ENCODE measurements at places on chromosomes 16 and 17.

GRCh38 chr16:50133214-50133613 lies 19.9 kb upstream of the TENT4B start:
- DNase-seq: no peak

DNA sequence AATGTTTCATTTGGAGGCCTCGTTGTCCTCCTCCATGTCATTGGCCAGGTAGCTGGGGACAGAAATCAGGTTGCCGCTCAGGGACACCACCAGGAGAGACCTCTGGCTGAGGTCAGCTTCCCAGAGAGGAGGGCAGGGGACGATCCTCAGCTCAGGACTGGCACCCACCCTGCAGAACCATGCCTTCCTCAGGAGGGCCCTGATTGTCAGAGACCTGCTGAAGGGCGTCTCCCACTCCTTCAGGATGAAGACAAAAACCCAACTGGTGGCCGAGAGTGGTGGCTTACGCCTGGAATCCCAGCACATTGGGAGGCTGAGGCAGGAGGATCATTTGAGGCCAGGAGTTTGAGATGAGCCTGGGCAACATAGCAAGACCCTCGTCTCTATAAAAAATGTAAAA lies 19.5 kb downstream of the PRR11 start:
- DNase-seq: no peak

DNA sequence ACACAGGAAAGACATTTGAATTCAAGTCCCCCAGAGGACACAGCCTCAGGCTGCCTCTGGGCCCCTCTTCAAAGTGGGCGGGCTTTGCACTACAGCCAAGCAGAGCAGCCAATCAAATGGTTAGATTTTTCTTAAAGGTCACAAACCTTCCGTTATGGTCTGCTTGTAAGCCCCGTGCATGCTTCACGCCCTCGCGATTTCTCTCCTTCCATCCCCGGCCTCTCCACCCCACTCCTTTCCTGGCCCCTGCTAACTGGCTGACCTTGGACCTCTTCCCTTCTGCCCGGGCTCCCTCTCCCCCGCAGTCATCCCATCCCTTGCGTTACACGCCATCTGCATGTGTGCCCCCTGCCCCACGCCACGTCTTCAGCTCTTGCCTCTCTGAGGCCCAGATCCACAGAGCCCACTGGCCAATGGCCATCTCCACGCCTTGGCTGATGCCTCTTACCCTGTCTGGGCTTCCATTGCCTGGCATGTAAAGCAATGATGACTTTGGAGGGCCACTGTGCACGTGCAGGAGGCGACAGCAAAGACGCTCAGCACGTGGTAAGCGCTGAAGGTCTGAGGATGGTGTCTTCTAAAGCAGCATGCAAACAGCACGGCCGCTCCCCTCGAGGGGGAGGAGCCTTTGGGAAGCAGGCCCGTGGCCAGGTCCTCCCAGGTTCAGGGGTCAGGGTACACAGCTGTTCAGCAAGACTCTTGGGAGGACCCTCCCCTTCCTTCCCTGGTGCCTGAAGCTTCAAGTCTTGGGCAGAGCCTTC lies 86.8 kb downstream of the ZDHHC7 start:
- DNase-seq: no peak

DNA sequence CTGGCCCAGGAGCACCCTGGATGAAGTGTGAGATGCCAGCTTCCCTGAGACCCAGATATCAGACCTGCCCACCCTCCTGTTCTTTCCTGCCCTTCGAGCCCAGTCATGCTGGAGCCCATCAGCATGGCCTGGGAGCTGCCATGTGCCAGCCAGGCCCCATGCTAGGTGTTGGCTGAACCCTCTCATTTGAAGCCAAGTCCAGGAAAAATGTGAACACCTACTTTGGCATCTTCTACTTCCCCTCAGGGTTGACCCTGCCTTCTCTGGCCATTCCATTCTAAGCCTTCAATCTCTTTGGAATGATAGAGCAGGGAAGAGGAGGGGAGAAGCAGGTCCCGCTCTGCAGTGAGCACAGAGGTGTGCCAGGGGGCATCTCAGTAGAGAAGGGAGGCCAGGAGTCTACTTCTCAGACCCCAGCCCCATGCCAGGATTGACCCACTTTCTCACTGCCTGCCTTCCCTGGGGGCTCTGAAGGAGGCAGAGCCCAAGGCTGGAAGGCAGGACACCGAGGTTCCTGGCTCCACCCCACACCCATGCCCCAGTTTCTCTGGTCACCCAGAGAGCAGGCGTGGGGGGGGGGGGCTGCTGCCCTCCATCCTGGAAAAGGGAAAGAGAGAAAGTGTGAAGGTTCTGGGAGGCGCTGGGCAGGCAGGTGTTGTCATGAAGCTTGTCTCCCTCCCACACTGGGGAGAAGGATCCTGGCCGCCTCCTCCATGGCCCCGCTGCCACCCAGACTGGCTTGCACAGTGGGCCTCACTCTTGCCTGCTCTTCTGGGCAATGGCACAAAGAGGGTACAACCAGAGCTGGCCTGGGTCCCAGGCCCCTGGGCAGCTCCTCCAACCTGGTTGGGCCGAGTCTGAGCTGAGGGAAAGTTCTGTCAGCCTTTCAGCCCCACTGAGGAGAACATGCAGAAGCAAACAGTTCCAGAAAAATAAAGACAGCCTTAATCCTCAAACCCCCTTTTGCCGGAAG lies 9.3 kb downstream of the HDAC5 start:
- DNase-seq: no peak

DNA sequence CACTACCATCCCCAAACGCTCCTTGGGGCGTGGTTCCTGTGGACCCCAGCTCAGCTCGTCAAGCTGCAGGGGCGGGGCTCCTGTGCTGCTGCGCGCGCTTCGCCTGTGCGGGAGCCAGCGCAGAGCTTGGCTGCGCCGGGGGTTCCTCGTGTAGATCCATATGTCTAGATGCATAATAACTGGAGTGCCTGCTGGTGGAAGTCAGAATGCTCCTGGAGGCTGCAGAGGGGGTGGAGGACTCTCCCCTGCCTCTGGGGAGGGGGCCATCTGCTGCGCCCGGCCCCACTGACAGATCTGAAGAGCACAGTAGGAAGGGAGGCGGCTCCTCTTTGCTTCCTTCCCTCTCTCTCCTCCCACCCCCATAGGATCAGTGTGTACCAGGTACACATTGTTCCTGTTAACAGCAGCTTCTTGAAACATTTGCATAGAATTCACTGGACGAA lies 4.6 kb downstream of the RASD1 start:
- no peak for DNase-seq

DNA sequence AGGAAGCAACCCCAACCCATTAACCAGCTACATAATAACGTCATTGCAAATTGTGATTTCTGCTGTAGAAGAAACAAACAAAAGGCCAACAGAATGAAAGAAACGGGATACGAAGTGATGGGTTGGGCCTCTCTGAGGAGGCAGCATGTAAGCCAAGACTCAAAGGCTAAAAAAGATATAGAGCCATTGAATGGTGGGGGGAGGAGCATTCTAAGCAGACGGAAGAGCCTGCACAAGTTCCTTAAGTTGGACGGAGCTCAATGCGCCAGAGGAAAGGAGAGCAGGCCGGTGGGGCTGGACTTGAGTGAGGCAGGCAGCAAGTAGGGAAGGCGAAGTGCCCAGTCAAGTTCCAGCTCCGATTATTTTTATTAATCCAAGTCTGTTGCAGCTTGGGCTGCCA lies 160.3 kb downstream of the SHISA9 start:
- DNase-seq: no peak

All from stimulated activated CD4-positive, alpha-beta T cell treated with anti-CD3 and anti-CD28 coated beads, Interleukin-2, amount 100 ng/mL, for 48 hours (primary cell).